ENCODE measurements at places on chromosomes 12 and 14.

- no peak for DNase-seq
Observed at GRCh38 chr12:2311020-2311778, 258.4 kb downstream of the CACNA1C start.

DNA sequence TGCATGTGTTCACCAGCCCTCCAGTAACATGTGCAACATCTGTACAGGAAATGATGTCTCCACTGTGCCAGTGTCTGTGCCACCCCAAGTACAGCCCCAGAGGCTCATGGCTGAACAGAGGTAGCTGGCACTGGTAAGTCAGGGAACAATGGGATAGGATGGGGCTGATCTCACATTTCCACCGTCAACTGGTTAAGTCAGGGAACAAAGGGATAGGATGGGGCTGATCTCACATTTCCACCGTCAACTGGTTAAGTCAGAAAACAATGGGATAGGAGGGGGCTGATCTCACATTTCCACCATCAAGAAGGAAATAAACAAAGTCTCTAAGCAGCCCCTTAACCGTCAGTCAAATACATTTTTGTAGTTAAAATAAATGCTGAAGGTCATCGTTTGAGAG is 246.6 kb downstream of the TMEM132D start:
- no peak for DNase-seq

GRCh38 chr12:54370171-54370730 is 6.0 kb upstream of the GPR84 start:
- peak; percentile 82 for DNase-seq

- peak; percentile 68 for DNase-seq
Observed at GRCh38 chr14:51576117-51576430, 75.6 kb upstream of the FRMD6 start.

DNA sequence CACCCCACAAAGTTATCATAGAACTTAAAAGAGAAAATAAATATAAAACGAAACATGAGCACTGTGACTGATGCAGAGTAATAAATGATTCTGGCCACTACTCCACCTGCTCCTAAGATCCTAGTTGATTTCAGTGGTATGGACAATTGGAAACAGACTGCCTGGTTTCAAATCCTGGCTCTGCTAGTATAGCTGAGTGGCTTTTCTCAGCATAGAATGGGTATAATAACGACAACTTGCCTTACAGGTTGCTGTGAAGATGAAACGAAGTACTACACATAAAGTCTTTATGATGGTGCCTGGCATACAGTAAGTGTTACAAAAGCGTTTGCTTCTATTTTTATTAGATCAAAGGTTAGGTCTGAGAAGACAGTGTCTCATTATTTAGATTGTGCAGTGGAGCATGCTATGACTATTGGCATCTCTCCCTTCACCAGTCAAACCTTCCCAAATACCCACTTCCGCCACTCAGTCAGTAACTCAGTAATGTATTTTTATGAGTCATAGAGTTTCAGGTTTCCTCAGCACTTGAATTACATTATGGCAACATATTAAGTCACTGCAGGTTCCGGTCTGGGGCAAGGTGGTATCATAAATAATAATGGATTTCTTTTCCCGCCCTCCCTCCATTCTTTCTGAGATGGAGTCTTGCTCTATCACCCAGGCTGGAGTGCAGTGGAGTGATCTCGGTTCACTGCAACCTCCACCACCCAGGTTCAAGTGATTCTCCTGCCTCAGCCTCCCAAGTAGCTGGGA is 29.7 kb upstream of the NR2C1 start:
- peak; percentile 90 for DNase-seq

GRCh38 chr12:84741692-84742091 is 170.9 kb downstream of the SLC6A15 start:
- DNase-seq, result no peak

GRCh38 chr14:30443368-30444007 is 115.5 kb upstream of the G2E3 start:
- peak; percentile 35 for DNase-seq

DNA sequence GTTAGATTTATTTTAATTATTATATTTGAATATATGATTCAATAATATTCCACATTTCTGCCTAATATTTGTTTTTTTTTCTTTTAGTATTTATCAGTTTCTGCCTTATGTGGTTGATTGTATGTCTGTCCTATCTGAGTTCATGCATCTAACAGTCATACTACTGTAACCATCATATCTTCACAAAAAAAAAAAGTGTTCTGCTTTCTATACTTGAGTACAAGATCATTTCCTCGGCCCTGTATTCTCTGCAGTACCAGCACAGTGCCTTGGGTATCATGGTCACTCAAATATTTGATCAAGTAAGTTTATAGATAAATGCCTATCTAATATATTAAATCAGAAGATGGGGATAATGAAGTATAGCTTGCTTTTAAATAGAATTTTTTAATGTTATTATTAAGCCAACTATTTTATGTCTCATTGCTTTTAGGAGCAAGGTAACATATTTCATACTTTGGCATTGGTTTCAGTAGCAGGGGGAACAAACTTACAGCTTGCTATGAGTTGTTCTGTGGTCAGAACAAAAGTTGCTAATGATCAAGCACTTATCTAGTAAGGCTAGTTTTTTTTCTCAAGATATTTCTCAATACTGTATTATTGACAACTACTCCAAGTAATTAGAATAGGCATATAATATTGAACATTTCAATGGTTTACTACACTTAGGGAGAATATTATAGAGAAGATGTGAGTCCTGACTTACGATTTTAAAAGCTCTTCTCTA is 290.5 kb upstream of the FBXO33 start:
- DNase-seq, result no peak
